ENCODE measurements at places on chromosomes 6 and 20. TPM values are rescaled to one million over a fixed set of nuclear protein-coding genes. Genes with fewer than 3 reads are reported as not detected.

Gene CGAS
- total RNA-seq = 46.7 TPM

DNA sequence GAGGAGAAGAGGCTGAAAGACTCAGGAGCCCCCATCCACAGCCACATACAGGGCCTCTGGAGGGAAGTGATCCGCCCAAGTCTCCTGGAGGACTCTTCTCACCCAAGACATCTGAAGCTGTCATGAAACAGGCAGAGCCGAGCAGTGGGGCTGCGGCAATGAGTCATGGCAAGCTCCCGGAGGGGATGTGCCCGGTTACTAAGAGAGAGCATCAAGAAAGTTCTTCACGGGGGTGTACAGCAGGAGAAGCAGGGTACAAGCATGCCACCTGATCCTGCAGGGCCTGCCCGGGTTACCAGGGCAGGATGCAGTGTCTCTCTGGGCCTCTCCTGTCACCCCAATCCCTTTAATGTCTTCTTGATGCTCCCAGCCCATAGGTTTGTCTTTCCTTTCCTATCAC, 21.1 kb downstream of the TRIM26 start:
- H3K27ac ChIP-seq = no peak overlapping the region
- DNase-seq = no peak
- H3K4me1 ChIP-seq = no peaks in the 10 kb centered on the region
- H3K36me3 ChIP-seq = peaks cover 80% of the 10 kb centered on the region
- no peaks in the 10 kb centered on the region for H3K27me3 ChIP-seq
- H3K4me3 ChIP-seq = no peak overlapping the region

GRCh38 chr6:24078200-24078599, 47.8 kb upstream of the NRSN1 start:
- DNase-seq = no peak
- H3K4me3 ChIP-seq = no peak overlapping the region
- H3K27me3 ChIP-seq = no peaks in the 10 kb centered on the region
- no peak overlapping the region for H3K27ac ChIP-seq
- no peaks in the 10 kb centered on the region for H3K4me1 ChIP-seq

Gene RIPOR2
- total RNA-seq = 9.4 TPM

- no peak for DNase-seq
- H3K4me1 ChIP-seq = no peaks in the 10 kb centered on the region
- no peaks in the 10 kb centered on the region for H3K36me3 ChIP-seq
- H3K27me3 ChIP-seq = peaks cover 2% of the 10 kb centered on the region
Measured at GRCh38 chr20:37938181-37938750, 35.3 kb downstream of the VSTM2L start.

Measured in activated T-helper 2 cell treated with anti-CD3 and anti-CD28 coated beads, Interferon-gamma antibody, Interleukin-2, Interleukin-4, amounts not matched to agents 10 μg/mL and 5 μg/mL and 100 μg/mL, durations not matched to agents 14 hours and 24 hours and 36 hours (primary cell).